ENCODE measurements at places on chromosomes 12 and 14. TPM values are rescaled to one million over a fixed set of nuclear protein-coding genes. Genes with fewer than 3 reads are reported as not detected.

- DNase-seq, result no peak
Measured at GRCh38 chr14:38828183-38828827, 274.7 kb downstream of the SEC23A start.

- no peak for DNase-seq
Measured at GRCh38 chr12:62668782-62669181, 202.2 kb downstream of the MON2 start.

The BICDL1 gene
- polyA plus RNA-seq, result 0.19 TPM

DNA sequence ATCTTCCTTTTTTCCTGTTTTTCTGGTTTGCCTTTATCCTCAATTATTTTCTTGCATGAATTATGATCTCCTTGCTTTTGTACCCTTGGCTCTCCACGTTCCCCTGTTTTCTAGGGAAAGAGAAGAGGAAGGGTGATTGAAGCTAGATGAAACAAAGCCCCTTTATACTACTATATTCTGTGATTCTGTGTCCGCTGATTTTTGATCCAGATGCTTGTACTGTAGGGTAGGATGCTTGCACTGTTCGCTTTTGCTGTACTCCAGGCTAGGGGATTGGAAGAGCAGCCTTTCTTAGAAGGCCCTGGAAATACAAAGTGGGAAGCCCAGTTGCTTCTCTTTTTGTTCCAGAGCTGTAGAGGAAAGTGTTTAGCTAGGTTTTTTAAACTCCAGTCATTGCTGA, 35.1 kb upstream of the KLHDC2 start:
- no peak for DNase-seq

DNA sequence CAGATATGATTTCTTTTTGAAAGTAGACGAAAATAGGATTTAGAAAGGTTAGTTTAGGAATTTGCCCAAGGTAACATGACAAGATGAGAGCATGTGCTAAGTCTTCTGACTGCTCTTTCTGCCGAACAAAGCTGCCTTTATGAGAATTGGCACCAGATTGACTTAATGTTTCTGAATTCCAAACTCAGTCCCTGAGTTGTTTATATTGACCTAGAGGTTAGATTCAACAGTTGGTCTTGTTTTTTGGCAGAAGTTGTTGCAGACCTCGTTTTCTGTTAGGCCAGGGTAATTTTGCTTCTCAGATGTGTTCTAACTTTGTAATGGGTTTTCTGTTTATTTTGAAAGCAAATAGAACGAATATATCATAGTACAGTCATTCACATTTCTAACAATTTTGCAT, 61.5 kb upstream of the LRTM2 start:
- no peak for DNase-seq

DNA sequence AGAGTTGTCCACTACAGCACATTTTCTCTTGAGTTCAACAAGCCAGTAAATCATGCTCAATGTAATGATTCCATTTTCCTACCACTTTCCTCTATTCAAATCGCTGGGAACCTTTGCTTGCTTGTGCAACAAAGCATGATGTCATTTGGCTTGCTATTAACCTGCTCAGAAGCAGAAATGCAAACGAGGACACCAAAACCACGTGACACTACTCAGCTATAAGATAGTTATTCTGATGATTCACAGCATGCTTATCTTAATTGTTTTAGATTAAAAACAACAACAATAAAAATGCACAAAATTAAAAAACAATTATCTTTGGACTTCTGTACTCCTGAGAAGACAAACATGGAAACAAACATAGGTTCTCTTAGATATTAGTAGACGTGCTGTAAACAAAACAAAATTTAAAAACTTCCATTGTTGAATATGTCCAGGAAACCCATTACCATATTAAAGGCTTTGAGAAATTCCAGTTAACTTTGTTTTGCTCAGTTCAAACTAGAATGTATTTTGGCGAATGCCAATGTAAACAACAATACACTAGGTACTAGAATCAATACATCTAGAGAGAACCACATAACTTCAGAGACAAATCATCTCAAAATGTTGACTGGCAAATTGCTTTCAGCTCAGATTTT, 77.5 kb upstream of the KRAS start:
- DNase-seq, result no peak

DNA sequence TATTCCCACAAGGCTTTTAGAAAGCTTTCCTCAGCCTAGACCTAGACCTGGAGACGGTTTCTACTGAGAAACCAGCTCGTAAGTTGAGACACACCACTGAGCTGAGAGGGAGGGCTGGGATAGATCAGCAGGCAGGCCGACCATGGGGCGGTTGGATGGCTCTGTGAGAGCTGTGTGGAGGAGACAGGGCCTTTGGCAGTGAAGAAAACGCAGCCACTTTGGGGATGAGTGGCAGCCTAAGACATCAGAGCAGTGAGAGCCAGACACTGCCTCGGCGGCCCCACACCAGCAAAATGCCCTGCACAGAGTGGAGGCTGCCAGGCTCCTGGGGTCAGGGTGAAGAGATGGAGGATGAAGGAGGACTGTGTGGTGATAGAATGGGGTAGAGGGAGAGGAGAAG, 46.0 kb downstream of the CACNA2D4 start:
- no peak for DNase-seq

The TTC5 gene
- polyA plus RNA-seq, result 8.8 TPM

DNA sequence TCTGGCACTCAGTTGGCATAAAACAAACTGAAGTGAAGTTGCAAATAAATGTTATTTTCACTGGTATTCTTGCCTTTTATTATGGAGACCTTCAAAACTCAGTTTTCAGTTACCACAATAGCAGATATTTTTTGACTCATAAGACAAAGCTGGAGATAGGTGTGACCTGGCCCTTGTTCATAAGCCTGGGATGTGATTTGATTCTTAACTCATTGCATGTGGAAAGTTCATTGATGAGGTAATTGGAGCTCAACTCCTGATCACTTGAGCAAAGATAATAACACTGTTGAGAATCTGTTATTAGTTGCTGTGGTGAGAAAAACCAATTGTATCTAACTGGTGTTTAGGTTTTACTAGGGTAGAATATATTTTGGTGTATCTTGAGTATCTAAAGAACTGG, 105.1 kb downstream of the AEBP2 start:
- no peak for DNase-seq

The ZNF740 gene
- 7.9 TPM for polyA plus RNA-seq

- no peak for DNase-seq
Measured at GRCh38 chr14:67435603-67436002, 23.6 kb upstream of the PLEK2 start.

DNA sequence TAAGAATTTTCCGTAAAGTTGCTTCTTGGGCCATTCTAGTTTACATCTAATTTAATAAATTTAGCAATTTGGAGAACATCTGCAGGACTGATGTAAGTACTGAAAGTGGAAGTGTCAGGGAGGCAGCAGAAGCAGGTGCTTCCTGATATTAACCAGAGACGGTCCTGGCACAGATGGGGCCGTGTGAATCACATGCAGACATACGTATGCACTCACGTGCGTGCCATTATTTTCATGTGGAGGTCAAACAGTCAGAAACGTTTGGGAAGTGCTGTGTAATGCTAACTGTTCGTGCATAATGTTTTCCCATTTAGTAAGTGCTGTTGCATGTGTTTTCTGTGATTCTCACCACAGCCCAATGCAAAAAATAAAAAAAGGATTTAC, 87.8 kb upstream of the DYNC1H1 start:
- DNase-seq, result peak; percentile 99

DNA sequence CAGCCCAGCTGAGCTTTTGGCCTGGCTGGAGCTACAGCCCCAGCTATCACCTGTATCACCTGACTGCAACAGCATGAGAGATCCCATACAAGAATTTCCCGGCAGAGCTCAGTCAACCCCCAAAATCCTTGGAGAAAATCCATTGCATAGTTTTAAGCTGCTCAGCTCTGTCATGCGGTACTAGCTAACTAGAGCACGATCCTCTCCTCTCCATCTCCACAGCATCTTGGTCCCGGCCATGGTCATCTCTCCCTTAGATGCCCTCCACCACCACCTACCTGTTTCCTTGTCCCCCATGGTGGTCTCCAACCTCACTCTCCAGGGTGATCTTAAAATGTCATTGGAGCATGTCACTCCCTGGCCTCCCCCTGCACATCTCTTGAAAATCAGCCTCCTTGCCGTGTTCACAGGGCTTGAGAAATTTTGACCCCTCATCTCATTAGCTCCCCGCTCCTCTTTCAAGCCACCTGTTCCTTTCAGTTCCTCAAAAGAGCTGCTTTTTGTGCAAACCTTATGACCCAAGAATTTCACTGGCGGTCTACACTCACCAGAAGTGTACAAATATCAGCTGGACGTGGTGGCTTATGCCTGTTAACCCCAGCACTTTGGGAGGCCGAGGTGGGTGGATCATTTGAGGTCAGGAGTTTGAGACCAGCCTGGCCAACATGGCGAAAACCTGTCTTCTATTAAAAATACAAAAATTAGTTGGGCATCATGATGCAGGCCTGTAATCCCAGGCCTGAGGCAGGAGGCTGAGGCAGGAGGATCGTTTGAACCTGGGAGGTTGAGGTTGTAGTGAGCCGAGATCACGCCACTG, 8.1 kb upstream of the CLMN start:
- DNase-seq, result no peak

The PCED1B gene
- polyA plus RNA-seq, result 1.7 TPM

- DNase-seq, result no peak
Measured at GRCh38 chr12:115683240-115683780, 594.2 kb downstream of the MED13L start.

The ESRRB gene
- polyA plus RNA-seq, result not detected

DNA sequence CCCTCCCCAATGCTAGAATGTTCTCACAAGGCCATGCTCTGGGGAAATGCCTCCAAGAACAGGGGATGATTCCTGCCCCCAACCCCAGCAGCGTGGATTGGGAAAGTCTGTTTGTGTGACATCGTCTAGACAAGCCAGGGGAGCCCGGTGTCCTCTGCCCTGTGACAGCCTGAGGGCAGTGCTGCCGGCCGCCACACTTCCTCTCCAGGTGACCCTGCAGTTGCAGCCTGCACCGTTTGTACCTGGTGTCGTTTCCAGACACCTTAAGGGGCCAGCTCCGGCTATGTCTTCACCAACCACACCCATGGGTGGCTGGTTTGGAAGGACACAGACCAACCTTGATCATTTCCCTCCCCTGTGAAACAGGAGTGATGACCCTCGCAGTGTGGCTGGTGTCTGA, 372.6 kb downstream of the BCL11B start:
- DNase-seq, result no peak

The NANOG gene
- polyA plus RNA-seq, result not detected
